ENCODE measurements at places on chromosomes 5 and 9.

DNA sequence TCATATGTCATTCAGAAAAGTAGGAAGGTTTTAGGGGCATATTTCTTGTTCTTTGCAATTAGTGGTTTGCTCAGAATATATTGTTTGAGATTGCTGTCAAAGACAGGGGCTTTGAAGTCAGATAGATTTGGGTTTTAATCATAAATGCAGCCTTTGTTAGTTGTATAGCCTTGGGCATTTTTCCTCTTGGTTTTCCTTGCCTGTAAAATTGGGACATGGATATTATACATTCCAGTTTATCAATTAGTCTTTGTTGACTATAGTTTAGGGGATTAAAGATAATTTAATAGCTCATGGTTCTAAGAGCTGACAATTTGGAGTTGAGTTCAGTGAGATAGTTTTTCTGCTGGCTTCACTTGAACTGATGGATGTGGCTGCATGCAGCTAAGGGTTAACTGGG is 88.9 kb downstream of the DMAC1 start:
- DNase-seq, result no peak

DNA sequence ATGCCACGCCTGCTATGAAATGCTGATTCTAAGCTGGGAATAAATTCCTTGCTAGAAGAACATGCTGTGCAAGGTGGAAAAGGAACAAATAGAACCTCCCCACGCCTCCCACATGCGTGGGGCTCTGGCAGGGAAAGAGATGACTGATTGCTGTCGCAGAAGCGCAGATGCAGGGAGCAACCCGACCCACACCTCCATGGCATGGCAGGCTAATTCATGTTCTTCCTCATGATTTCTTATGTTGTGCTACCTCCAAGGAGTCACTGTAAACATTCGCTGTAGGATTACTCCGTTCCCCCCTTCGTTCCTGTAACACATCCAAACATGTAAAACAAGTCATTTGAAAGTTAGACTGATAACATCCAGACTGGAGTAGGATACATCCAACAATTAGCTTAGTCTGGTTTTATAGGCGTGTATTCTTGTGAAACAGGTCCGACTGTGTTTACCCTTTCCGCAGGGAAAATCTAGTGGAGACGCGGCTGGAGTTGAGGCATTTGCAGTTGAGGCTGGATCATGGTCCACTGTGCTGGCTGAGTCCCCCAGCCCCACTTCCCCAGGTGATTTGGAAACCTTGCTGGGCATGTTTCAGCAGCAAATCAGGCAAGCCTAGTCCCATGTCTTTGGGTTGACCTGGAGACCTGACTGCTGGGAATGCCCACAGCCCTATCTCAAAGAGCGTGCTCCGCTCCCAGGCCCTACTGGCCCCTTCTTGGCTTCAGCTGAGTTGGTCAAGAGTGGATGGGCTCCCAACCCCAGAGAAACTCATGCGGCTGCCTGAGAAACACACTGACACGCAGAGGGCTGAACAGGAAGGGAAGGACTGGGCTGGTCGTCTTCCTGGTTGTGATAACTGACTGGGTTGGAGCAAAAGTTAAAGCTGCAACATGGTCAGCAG is 24.8 kb upstream of the ANKRD33B start:
- DNase-seq, result no peak

- no peak for DNase-seq
These were observed 82.4 kb upstream of the SELENOP start for GRCh38 chr5:42894057-42894456.

DNA sequence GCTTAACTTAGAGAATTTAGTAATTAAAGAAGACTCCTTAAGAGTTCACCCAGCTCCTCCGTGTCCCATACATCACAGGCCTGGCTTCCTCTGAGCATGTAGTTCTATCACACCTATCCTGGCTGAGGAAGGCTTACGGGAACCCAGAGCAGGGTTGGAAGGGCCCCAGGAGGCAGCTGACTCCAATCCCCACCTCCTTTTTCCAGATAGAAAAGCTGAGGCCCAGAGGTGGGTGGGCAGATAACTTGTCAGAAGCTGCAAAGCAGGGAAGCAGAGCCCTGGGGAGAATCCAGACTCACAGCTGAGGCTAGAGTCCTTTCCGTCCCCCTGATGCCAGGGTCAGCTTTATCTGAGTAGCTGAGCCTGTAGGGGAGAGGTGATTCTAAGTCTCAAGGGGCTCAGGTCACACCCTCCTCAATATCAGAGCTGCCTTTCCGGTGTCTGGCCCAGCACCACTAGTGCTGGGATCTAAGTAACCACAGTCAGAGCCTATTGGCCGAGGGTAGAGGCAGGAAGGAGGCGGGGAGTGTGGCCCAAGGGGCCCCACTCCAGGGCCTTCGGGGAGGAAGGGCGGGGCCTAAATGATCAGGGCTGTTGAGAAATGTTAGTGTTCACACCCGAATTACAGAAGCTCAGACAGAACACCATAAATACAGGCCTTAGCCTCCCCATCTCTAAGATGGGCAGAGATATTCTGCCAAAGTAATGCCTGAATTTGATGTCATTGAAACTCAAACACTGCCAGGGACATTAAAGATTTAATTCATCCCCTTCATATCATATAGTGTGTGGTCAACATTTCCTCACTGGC is 9.9 kb downstream of the CCDC69 start:
- DNase-seq, result peak; percentile 91

GRCh38 chr9:136062657-136063439 is 32.2 kb downstream of the NACC2 start:
- no peak for DNase-seq

DNA sequence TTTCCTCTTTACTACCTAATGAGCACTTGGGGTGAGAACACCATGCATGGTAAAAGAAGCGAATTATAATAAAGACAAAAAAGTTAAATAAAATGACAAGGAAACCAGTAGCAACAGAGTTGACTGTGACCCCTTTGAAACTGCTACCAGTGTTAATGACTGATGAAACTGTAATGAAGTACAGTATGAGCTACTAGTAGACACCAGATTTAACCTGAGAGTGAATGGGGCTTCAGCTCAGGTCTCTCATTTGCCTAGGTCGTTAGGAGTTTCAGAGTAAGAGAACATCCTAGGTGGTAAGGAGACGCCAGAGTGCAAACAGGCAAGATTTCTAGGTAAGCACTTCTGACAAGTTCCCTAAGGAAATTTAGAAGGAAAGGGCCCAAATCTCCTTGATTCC is 346.4 kb downstream of the BNC2 start:
- no peak for DNase-seq

DNA sequence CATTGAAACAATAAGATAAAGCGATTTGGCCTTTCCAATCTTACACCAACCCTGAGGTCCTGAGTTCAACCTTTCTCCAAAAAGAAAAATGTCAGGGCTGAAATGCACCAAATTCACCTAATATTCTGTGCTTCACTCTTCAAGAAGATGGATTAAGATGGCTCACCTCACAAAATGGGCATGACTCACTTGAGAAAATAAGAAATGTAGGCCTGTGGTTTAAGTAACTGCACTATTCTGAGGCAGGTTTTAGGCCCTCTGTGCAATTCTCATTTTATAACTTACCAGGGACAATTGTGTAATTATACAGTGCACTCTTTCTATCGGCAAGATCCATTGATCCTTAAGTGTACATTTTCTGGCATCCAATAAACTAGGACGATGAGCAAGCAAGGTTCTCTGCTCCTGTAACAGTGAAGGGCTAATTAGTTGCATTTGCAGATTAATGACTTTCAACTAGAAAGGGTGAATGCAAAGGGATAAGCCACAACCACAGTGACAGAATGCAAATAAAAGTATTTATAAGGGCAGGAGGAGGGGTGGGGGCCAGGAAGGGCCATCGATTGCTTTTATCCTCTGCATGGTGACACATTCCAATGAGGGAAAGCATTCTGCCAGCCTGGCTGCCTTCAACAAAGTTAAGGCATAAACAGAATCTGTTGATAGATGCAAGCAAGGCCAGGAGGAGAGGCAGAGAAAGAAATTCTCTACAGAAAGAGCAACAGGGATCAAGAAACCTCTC is 214.5 kb downstream of the CAAP1 start:
- DNase-seq, result no peak

DNA sequence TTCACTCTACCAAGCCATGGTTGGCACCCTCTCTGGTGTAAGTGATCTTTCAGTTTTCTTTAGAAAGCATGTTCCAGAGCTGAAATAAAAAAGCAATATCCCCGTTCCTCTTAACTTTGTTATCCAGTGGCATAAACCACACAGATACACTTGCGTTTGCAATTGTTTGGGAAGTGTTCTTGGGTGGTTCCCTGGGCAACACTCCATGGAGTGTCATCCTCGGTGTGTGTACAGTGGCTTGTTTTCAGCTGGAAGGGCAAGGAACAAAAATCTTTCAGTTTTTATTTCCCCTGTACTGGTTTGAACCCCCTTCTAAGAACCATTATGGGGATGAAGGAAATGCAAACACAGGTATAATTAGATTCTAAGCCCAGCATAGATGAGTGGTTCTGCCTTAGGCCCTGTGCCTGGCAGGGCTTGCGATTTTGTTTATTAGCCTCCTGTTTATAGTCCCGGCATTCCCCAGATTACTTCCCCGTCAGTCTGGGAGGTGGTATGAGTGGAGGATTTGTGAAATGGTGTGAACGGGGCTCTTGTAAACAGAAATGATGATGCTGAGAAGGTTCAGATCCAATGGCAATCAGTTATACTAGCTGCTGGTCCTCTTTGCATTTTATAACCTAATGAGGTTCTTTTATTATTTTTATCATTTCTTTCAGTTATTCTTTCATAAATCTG is 76.0 kb upstream of the CD180 start:
- DNase-seq, result no peak

GRCh38 chr5:116922532-116922931 is 347.9 kb upstream of the SEMA6A start:
- no peak for DNase-seq

GRCh38 chr9:21796768-21797167 is 5.7 kb upstream of the MTAP start:
- DNase-seq, result no peak

GRCh38 chr9:18778846-18779245 is 254.2 kb downstream of the SAXO1 start:
- DNase-seq, result no peak

DNA sequence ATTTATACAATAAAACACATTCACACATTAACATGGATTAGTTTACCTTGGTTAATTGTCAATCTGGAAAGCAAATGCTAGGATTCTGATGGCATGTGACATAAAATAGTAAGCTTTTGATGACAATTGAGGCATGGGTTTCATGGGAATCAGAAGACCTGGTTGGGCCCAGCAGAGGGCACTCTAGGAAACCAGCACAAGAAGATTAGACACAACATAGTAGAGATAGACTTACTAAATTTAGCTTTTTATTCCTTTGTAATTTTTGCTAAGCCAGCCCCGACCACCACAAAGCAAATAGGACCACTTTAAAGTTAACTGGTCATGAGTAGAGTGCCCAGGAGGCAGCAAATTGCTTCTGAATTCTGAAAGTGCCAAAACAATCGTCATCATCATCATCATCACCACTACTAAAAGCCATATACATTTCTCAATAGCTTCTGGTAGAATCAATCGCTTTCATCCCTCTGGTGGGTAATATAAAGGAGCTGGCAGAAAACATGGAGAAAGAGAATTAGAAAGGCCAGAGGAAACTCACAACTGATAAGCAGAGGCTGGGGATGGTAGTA is 163.2 kb downstream of the ARRDC3 start:
- no peak for DNase-seq

DNA sequence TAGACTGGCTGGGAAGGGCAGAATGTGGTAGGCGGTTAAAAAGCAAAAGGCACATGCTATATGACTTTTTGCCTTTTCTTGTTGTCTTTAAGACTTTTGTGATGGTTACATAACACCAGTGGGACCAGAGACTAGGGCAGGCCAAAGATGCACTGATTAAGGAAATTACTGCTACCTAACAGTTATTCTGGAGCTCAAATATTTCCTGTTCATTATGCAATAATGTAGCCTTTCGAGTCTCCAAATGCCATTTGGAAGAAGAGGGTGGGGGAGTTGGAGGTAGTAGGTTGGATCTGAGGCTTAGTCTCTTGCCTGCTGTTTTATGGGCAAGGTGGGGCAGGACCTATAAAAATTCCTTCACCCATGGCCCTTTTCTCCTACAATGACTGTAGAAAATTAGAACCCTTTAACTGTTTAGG is 51.7 kb downstream of the SH3GL2 start:
- no peak for DNase-seq

GRCh38 chr9:16207161-16207560 is 654.3 kb downstream of the CCDC171 start:
- DNase-seq, result no peak

DNA sequence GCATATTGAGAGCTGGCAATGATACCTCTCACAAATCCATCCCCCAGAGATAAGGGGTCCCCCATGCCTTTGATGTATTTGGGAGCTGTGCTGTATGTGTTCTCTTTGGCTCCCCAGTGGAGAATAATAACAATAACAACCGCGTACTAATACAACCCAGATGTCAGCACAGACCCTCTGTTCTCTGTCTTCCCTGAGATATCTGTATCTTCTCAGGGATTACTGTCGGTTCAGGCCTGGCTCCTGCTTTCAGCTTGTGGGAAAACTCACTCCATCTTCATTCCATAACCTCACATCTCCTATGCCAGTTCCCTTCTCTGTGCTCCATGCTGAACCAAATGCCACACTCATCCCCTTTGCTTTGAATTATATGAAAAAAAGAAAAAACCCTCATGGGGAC is 76.2 kb downstream of the TMC1 start:
- no peak for DNase-seq

DNA sequence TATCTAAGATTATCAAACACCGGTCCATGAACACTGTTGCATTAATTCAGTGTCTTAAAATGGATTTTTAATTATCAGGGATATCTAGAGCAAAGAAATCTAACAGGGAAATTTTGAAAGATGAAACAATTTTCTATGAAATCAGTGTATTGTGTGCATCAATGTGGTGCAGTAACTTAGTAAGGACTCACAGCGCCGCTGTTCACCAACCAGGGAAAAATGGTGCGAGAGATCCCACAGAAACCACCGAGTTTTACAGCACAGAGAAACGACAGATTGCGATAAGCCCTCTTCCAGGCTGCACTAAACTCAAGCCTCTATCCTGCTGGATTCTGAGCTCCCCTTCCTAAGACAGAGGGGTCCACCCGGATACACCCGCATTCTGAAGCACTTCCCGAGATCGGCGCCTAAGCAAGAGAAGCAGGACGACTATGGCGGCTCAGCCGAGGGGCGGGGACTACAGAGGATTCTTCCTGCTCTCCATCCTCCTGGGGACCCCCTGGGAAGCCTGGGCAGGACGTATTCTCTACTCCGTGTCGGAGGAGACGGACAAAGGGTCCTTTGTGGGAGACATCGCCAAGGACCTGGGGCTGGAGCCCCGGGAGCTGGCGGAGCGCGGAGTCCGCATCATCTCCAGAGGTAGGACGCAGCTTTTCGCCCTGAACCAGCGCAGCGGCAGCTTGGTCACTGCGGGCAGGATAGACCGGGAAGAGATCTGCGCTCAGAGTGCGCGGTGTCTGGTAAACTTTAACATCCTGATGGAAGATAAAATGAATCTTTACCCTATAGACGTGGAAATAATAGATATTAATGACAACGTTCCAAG is at the start of gene PCDHGA7:
PCDHGA7 (plus strand) TSS at position 274 of the 826 bp plus-strand sequence; CDS start at position 432, 158 bp downstream.
- DNase-seq, result no peak

DNA sequence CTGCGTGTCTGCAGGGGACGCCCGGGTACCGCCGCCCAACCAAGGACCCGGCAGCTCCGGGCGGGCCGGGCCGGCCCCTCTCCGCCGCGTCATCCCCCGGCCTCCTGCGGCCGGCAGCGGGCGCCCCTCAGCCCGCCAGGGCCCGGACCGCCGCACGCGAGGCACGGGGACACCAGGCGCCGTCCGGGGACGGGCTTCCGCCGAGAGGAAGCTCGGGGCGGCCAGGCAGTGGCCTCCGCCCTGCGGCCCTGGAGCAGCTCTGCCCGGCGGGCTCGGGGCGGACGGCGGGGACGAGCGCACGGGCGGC is 373 bp downstream of the FBXW5 start:
- DNase-seq, result peak; percentile 64
